ENCODE measurements at places on chromosomes 11 and 22. TPM values are rescaled to one million over a fixed set of nuclear protein-coding genes. Genes with fewer than 3 reads are reported as not detected.

- no peak overlapping the region for H3K4me3 ChIP-seq
- DNase-seq: no peak
- H3K27ac ChIP-seq: no peak overlapping the region
These were observed 23.8 kb upstream of the SLC22A12 start for GRCh38 chr11:64566915-64567891.

GRCh38 chr11:130087294-130087926 lies 17.7 kb downstream of the APLP2 start:
- no peak overlapping the region for H3K27ac ChIP-seq
- peaks cover 34% of the 10 kb centered on the region for H3K4me1 ChIP-seq
- no peaks in the 10 kb centered on the region for H3K27me3 ChIP-seq
- no peak for DNase-seq

- no peaks in the 10 kb centered on the region for H3K4me1 ChIP-seq
- no peaks in the 10 kb centered on the region for H3K36me3 ChIP-seq
- H3K4me3 ChIP-seq: no peak overlapping the region
- DNase-seq: no peak
These were observed 102.4 kb upstream of the FIBIN start for GRCh38 chr11:26891501-26891900.

DNA sequence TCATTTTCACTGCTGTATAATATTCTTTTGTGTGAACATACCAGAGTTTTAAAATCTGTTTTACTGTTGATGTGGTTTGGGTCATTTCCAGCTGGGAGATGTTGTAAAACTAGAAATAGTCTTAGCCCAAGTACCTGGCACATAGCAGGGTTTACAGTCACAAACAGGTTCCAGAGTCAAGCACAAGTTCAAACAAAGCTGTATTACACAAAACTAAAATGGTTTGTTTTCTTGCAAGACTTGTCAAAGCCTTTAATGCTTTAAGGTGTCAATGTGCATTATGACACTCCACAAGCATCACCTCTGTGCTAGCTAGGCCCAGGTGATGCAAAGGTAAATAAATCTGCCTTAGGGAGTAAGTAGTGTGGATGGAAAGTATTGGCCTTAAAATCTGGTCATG lies 379.1 kb downstream of the MN1 start:
- H3K4me1 ChIP-seq: peaks cover 6% of the 10 kb centered on the region
- no peaks in the 10 kb centered on the region for H3K36me3 ChIP-seq
- peaks cover under 1% of the 10 kb centered on the region for H3K27me3 ChIP-seq
- DNase-seq: no peak
- no peak overlapping the region for H3K27ac ChIP-seq

GRCh38 chr22:33691057-33691630 lies 229.1 kb downstream of the LARGE1 start:
- no peaks in the 10 kb centered on the region for H3K4me1 ChIP-seq
- no peak overlapping the region for H3K4me3 ChIP-seq
- DNase-seq: no peak
- no peaks in the 10 kb centered on the region for H3K27me3 ChIP-seq
- no peaks in the 10 kb centered on the region for H3K36me3 ChIP-seq

GRCh38 chr22:43317239-43317638 lies 25.9 kb downstream of the SCUBE1 start:
- no peak overlapping the region for H3K27ac ChIP-seq
- no peaks in the 10 kb centered on the region for H3K4me1 ChIP-seq
- H3K36me3 ChIP-seq: no peaks in the 10 kb centered on the region
- no peaks in the 10 kb centered on the region for H3K27me3 ChIP-seq

DNA sequence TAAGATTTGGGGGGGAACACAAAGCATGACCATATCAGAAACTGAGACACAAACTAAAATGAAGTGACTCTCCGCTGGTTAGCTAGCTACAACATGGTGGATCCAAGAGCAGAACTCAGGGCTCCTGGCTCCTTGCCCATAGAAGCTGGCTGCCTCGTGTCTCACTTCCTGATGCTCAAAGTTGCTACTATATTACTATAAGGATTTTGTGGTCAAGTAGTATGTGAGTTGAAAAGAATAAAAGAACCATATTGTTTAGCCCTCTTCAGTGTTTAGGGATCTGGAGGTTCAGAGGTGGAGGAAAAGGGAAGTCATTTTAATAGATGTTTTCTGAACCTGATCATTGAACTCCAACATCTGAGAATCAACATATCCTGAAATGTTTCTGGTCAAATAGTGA lies 16.9 kb upstream of the SIK2 start:
- no peak overlapping the region for H3K4me3 ChIP-seq
- no peak for DNase-seq
- no peaks in the 10 kb centered on the region for H3K36me3 ChIP-seq
- H3K27ac ChIP-seq: no peak overlapping the region
- no peaks in the 10 kb centered on the region for H3K4me1 ChIP-seq

GRCh38 chr11:27147916-27148315 lies 107.3 kb downstream of the BBOX1 start:
- no peak for DNase-seq
- no peaks in the 10 kb centered on the region for H3K4me1 ChIP-seq
- H3K27me3 ChIP-seq: no peaks in the 10 kb centered on the region
- no peak overlapping the region for H3K4me3 ChIP-seq

GRCh38 chr11:111379602-111380136 lies 594 bp upstream of the POU2AF1 start:
- no peaks in the 10 kb centered on the region for H3K36me3 ChIP-seq
- H3K4me1 ChIP-seq: no peaks in the 10 kb centered on the region
- DNase-seq: no peak
- H3K27ac ChIP-seq: no peak overlapping the region

DNA sequence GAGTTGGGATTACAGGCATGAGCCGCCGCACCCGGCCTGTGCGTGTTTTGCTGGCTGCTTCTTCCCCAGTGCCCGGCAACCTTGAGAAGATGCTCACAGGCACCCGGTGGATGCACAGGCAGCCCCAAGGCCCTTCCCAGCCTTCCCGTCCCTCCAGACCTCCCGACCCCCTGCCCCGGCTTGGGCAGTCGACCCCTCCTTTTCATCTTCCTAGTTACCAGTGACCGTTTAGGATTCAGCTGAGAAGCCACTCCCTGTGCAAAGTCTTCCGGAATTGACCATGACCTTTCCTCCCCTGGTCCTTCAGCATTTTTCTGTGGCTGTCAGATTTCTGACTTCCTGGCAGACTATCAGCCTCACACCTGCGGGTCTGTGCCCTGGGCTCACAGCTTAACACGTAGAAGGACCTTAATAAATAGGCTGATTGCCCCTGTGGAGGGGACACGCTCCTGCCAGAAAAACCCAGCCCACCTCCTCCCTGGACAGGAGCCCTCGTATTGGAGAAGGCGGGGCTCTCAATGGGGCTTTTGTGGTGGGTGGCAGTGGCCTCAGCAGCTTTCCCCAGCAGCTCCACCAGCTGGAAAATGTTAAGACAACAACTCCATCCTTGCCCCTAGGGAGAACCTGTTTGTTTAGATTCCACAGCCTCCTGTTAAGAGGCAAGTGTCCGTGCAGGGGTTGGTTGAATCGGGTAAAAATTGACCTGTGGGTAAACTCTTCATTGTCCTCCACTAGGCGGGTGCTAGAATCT lies 10.4 kb upstream of the ANO1 start:
- H3K27me3 ChIP-seq: no peaks in the 10 kb centered on the region
- H3K27ac ChIP-seq: no peak overlapping the region
- H3K4me1 ChIP-seq: no peaks in the 10 kb centered on the region
- H3K4me3 ChIP-seq: no peak overlapping the region

DNA sequence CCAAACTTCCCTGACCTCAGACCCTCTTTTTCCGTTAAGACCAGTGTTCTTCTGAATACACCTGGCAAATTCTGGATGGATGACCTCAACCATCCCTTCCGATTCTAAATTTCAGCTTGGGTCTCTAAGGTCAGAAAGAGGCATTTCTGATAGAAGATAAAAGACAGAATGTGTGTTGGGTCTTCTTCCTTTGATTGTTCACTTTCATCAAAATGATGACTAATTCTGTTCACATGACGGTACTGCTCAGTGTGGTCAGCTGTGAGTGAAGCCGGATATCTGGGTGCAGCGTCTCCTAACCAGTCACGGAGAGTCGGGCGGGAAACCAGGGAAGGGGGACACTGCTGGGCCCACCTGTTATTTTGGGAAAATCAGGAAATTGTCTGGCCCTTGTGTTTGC lies 151.6 kb upstream of the NAV2 start:
- H3K27ac ChIP-seq: no peak overlapping the region
- H3K27me3 ChIP-seq: no peaks in the 10 kb centered on the region

DNA sequence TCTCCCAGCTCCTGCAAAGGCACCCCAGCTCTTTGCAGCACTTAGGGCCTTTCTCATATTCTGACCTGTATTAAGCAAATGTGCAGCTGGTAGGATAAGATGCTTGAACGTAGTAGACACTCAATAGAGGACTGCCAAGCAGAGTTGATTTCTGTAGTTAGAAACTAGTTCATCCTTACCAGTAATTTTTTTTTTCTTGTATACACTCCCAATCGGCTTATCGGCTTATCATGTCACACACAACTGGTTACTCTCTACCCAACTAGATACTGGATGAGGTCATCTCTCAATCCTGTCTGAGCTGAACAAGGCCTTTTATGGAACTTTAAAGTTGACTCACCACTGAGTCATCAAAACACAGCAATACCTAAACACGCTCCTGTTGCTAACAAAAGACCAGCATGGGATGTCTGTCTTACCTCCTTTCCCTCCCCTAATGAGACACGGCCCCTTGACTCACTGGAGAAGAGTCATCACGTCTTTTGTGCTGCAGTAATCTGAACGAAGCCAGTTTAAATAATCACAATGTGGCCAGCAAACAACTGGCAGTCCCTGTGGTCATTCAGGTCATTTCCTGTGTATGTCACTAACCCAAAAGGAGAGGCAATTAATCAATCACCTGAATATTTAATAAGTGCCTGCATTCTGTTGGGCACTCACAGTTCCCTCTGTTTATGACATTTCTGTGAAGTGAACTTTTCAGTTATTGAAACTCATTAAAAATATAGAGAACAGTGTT lies 7.5 kb upstream of the WEE1 start:
- no peaks in the 10 kb centered on the region for H3K27me3 ChIP-seq
- no peaks in the 10 kb centered on the region for H3K36me3 ChIP-seq
- peaks cover 24% of the 10 kb centered on the region for H3K4me1 ChIP-seq
- H3K4me3 ChIP-seq: no peak overlapping the region
- DNase-seq: peak; percentile 18
- H3K27ac ChIP-seq: peak overlapping the region; percentile 88

DNA sequence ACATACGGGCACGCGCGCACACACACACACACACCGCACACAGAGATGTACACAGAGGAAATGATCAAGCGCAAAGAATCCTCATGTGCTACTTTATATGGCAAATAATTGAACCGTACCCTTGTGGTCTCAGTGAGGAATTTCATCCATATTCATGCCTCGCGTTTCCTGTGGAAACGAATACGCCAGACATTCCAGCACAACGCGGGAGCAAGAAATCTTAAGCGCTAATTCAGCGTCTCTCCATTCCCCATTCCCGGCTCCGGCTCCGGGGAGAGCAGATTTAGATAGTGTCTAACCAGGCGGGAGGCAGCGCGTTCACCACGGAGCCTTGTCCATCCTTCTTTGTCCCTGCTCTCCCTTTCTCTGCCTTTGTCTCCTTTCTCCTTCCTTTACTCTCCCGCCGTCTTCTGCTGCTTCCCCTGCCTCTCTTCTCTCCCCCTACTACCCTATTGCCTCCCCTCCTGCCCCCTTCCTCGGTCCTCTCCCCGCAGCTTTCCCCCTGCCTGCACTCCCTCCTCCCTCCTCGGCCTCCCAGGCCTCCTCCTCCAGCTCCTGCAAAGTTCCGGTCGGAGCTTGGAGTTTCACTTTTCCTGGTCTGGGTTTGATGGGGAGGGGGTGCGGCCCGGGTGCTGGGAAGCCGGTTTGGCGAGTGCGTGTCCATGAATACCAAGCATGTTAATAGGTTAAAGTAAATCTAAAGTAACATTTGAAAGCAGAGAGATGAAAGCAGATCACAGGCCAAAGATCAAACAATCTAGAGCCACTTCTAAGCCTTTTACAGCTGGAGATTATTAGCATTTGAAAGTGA lies 579.3 kb downstream of the BUD13 start:
- no peaks in the 10 kb centered on the region for H3K4me1 ChIP-seq
- no peak for DNase-seq
- H3K4me3 ChIP-seq: peak overlapping the region; percentile 38

DNA sequence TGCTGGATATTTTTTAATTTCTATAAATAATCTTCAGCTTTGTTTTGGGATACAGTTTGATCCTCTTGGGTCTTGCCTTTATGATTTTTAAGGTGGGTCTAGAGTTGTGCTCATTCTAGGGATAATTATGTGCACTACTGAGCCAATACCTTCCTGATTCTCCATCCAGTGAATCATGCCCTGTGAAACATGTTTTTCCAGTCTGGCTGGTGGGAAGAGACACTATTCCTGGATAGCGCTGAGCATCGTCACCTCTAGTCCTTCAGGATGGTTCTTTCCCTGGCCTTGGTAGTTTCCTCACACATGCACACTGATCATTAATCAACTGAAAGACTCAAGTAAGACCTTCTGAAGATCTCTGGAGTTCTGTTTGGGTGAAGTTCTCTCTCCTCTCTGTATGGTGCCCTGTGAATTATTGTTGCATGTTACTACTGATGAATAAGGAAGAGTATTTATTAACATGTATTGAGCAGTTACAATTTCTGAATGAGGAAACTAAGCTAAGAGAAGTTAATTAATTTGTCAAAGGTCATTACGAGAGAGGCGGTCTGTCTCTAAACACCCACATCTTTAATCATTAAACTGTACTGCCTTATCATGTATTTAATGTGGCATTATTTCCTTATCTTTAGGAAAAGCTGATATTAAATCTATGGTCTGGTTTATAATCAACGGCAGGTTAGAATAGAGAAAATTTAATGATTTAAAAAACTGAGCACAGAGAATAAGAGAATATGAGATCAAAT lies 39.1 kb upstream of the LIPT2 start:
- DNase-seq: no peak
- H3K27me3 ChIP-seq: no peaks in the 10 kb centered on the region
- no peak overlapping the region for H3K4me3 ChIP-seq
- no peaks in the 10 kb centered on the region for H3K36me3 ChIP-seq

GRCh38 chr22:38418589-38418988 lies 36.4 kb downstream of the KCNJ4 start:
- H3K4me1 ChIP-seq: peaks cover 2% of the 10 kb centered on the region
- no peak overlapping the region for H3K27ac ChIP-seq
- no peaks in the 10 kb centered on the region for H3K36me3 ChIP-seq
- H3K4me3 ChIP-seq: no peak overlapping the region

DNA sequence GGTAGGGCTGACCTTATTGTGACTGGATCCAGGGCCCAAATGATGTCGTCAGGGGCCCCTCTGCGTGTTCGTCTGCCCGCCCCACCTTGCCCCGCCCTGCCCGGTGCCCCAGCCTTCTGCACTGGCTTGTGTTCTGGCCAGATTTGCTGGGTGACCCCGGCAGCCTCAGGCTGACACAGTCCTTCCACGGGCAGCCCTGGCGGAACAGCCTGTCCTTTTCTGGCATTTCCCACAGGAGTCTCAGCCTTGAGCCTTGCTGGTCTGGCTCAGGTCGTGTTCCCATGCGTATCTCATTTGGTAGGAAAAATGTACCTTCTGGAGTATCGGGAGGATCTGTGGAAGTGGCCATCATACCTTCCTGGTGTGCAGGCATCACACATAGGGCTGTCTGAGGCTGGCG lies 31.0 kb downstream of the IGHMBP2 start:
- H3K4me3 ChIP-seq: no peak overlapping the region
- no peak for DNase-seq
- no peak overlapping the region for H3K27ac ChIP-seq
- H3K36me3 ChIP-seq: peaks cover 7% of the 10 kb centered on the region
- no peaks in the 10 kb centered on the region for H3K4me1 ChIP-seq

PISD gene
- total RNA-seq: 11.1 TPM

RAB30 gene
- total RNA-seq: 89.7 TPM

KCNJ1 gene
- not detected for total RNA-seq

UPK3A gene
- 1.1 TPM for total RNA-seq

RTN4R gene
- total RNA-seq: 2.4 TPM
